ENCODE measurements at places on chromosomes 6 and 20.
A peak's percentile ranks its signal among the peaks of the same experiment; 100 is the strongest.

- peak; percentile 68 for DNase-seq
These were observed 32.8 kb downstream of the APCDD1L start for GRCh38 chr20:58482416-58482815.

GRCh38 chr20:38298768-38299288, 5.1 kb upstream of the BPI start:
- no peak for DNase-seq

- DNase-seq = no peak
These were observed 11.8 kb downstream of the PSMF1 start for GRCh38 chr20:1130058-1130694.

DNA sequence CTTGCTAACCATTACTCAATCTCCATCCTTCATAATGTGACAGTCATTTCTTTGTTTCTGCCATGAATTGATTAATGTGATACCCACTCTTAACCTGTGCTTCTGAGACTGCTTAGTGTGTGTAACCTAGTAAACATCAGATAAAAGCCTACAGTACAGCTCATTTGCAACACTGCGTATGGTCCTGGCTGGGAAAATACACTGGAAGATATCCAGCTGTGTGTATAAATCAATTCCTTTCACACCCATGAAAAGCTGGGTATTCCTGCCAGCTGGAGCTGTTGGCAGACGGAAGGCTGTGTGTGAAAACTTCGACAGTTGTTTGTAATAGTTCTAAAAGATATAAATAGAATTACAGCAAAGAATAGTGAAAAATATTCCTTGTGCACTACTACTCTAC, 509.2 kb downstream of the FRK start:
- no peak for DNase-seq

GRCh38 chr20:59751075-59751711, 146.9 kb downstream of the PHACTR3 start:
- DNase-seq = peak; percentile 71

- no peak for DNase-seq
These were observed 73.6 kb downstream of the NCR2 start for GRCh38 chr6:41408982-41409381.

GRCh38 chr20:46979603-46980241, 85.1 kb downstream of the EYA2 start:
- DNase-seq = no peak

DNA sequence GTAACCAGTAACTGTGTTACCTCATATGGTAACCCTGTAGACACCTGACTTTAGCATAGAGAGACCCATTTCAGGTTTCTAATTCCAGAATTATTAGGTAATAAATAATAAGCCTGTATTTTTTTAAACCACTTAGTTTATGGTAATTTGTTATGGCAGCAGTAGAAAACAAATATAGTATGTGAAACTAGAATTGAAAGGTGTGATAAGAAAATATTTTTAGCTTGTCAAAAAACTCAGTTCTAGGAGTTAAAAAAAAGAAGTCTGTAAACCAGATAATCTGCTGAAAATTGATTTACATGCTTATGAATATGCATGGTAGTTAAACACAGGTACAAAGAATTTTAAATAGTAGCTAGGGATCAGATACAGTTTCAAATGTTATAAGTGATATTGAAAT, 695.0 kb upstream of the GJE1 start:
- DNase-seq = no peak

GRCh38 chr6:150606168-150606591, 6.5 kb downstream of the PLEKHG1 start:
- DNase-seq = no peak

- DNase-seq = no peak
These were observed 97.6 kb downstream of the FAM50B start for GRCh38 chr6:3946778-3947177.

- no peak for DNase-seq
These were observed 436.8 kb downstream of the HAO1 start for GRCh38 chr20:7503501-7503900.

GRCh38 chr6:55082021-55082420, 92.3 kb upstream of the HCRTR2 start:
- no peak for DNase-seq

DNA sequence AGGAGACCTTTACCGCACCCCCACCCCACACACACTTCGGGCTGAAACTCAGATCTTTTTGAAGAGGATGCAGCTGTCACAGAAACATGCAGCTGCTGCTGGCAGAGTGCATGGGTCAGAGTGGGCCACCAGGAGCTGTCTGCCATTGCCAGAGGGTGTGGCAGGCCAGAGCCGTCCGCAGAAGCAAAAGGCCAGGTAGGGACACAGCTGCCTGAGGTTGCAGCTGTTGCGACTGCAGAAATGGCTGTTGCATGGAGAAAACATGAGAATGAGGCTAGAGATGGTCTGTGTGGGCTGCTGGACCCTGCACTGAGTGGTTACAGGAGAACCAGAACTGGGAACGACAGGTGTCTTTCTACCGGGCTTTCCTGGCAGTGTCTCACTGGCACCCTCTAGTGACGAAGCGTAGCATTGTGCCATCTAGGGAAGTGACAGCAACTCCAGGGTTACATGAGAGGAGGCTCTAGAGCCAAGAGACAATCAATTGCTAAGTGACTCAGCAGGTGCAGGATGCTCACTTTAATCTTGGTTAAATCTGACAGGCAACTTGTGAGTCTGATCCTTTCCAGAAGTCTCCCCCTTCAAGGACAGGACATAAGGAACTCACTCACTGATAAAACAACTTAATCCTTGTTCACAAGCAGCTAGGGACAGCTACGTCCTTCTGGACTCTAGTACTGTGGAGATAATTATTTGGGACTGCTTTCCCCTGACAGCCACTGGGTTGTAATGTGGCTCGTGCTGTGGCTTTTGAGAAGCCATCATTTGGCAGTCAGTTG, 29.1 kb upstream of the SERPINB9 start:
- DNase-seq = peak; percentile 74

GRCh38 chr6:22253955-22254655, 42.7 kb downstream of the PRL start:
- no peak for DNase-seq

- peak; percentile 77 for DNase-seq
These were observed 48.0 kb downstream of the MUC22 start for GRCh38 chr6:31058128-31058894.

- DNase-seq = no peak
These were observed 292.2 kb downstream of the PACRG start for GRCh38 chr6:163019926-163020325.

DNA sequence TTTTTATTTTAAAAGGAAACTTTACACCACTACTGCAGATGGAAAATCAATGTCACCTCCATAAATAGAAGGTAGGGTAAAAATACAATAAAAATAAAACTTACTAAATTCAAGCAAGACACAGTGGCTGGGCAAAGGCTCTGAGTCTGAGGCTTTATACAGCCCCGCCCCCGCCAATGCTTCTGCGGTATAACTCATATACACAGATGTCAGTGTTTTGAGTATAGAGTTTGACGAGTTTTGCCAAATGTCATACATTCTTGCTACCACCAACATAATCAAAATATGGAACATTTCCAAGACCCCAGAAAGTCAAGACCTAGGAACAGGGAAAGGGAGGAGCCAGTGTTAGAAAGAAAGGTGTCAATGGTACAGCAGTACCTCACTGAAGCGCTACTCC, 12.8 kb downstream of the NFATC2 start:
- DNase-seq = no peak

DNA sequence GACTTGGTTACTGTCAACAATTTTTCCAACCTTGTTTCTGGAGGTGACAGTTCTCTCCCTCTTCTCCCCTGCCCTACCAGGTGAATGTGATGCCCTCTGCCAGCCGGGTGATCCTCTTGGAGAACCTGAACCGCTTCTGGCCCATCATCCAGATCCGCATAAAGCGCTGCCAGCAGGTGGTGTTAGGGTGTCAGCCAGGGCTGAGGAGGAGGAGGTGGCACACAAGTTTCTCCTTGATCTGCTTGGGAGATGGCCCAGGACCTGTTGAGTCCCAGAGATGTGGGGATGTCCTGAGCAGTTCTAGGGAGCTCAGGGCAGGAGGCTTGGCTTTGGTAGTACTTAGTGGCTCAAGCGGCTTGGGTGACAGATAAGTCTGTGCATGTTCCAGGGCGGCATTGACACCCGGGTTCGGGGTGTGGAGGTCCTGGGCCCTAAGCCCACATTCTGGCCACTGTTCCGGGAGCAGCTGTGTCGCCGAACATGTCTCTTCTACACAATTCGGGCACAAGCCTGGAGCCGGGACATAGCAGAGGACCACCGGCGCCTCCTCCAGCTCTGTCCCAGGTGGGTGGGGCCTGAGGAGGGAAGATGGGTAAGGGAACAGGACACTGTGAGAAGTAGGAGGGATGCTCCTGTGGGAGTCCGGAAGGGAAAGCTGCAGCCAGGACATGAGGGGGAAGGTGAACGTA, 21.2 kb downstream of the CUL9 start:
- DNase-seq = no peak

- DNase-seq = no peak
These were observed 38.6 kb upstream of the PIM1 start for GRCh38 chr6:37131104-37131959.

- DNase-seq = no peak
These were observed 193.6 kb downstream of the EDN1 start for GRCh38 chr6:12483712-12484111.

DNA sequence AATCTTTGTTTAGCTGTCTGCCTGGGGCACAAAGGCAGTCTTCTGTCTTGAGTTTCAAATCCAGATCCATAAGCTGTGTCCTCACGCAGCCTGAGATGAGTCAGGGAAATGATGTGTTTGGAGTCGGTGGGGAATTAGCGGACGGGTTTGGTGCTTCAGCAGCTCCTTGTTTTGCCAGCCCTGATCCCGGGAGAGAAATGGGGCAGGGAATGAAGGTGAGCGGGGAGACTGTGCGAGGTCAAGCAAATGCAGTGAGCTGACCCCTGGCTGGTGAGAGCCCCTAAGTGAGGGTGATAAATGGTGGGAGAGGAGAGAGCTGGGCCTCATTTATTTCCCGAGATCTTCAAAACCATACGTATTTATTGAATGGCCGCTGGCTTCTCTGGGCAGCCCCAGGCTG, 21.6 kb downstream of the DUSP22 start:
- DNase-seq = no peak

GRCh38 chr6:125154761-125155135, 1.2 kb downstream of the TPD52L1 start:
- DNase-seq = peak; percentile 60
